ENCODE measurements at places on chromosomes 7 and 10.

DNA sequence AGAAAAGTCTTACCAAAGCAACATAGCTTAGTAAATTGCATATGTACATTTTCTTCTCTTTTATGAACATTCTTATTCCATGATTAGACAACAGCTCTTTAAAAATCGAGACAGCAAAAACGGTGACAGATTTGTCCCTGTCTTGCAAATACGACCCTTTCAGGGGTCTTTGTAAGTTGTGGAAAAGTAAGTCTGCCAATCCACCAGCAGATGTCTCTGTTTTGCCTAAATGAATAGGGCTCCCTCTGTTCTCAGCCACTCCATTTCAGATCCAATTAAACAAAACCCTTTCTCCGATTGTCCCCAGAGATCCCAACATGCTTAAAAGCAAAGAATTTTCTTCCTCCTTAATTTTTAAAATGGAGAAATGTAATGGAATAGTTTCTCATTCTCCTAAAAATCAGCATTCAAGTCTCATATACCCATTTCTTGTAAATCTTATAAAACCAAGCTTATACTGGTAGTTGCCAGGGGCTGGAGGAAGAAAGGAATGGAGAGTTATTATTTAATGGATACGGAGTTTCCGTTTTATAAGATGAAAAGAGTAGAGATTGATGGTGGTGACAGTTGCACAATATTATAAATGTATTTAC, 61.0 kb upstream of the NFE2L3 start:
- DNase-seq = peak; percentile 18

GRCh38 chr10:70858759-70859158, 29.6 kb downstream of the PCBD1 start:
- DNase-seq = no peak

GRCh38 chr7:50565559-50565916, 333 bp upstream of the DDC start:
- DNase-seq = no peak

GRCh38 chr7:35280902-35281301, 27.0 kb upstream of the TBX20 start:
- DNase-seq = no peak

DNA sequence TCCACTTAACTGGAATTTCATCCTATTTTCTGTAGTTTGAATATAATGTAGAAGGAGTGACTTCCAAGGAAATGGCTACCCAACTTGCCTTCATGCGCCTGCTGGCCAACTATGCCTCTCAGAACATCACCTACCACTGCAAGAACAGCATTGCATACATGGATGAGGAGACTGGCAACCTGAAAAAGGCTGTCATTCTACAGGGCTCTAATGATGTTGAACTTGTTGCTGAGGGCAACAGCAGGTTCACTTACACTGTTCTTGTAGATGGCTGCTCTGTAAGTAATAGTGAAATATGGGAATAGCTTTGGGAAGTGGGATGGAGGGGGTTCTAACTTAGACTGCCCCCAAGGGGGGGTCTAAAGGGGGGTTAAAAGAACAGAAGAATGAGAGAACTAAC, 34.5 kb downstream of the COL1A2 start:
- DNase-seq = no peak

GRCh38 chr10:58998924-58999713, 177.3 kb upstream of the PHYHIPL start:
- DNase-seq = no peak

- no peak for DNase-seq
Observed at GRCh38 chr7:155189590-155189989, 108.1 kb upstream of the INSIG1 start.

- no peak for DNase-seq
Observed at GRCh38 chr7:14973712-14974428, 71.3 kb upstream of the DGKB start.

- DNase-seq = no peak
Observed at GRCh38 chr10:125578658-125579315, 104.2 kb downstream of the TEX36 start.

GRCh38 chr10:102832248-102832647, 5.0 kb downstream of the CYP17A1 start:
- DNase-seq = no peak

- no peak for DNase-seq
Observed at GRCh38 chr10:132375116-132375794, 21.7 kb upstream of the PWWP2B start.

- DNase-seq = no peak
Observed at GRCh38 chr10:102769375-102770107, 25.8 kb downstream of the WBP1L start.
